Inflammatory macrophage (primary cell): ENCODE measurements at places on chromosomes 13 and 19.

- DNase-seq, result no peak
Observed at GRCh38 chr13:85543144-85543543, 256.1 kb downstream of the SLITRK6 start.

- no peak for DNase-seq
Observed at GRCh38 chr19:34503531-34504272, 22.1 kb downstream of the WTIP start.

- no peak for DNase-seq
Observed at GRCh38 chr13:53311561-53311960, 282.9 kb downstream of the OLFM4 start.

- DNase-seq, result no peak
Observed at GRCh38 chr13:40076765-40077362, 421.4 kb downstream of the COG6 start.

DNA sequence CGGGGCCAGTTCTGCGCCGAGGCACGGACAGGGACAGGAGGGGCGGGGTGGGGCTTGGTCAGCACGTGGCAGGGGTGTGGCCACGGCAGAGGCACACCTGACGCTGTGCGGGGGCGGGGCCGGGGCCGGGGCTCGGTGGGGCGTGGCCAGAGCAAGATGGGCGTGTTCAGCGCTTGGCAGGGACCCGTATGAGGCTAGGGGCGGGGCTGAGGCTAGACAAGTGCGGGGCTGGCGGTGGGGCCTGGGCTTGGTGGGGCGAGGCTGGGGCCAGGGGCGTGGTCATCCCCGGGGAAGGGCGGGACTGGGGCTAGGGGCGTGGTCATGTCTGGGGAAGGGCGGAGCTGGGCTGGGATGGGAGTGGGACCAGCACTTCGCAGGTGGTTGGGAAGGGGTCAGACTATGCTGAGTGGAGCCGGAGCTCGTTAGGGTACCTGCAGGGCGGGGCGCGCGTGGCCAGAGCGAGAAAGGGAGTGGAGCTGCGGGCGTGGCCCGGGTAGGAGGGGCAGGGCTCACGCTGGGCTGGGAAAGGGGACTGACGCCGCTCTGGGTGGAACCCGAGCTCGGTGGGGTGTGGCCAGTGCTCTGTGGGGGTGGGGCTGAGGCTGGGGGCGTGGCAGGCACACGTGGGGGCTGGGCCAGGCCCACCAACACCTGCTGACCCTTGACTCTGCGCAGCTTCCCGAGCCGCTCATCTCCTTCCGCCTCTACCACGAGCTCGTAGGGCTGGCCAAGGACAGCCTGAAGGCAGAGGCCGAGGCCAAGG, 12.8 kb downstream of the POLR2E start:
- DNase-seq, result no peak

- peak; percentile 41 for DNase-seq
Observed at GRCh38 chr19:50669302-50670101, 20.3 kb downstream of the C19orf81 start.

GRCh38 chr19:38919837-38920601, 8.0 kb upstream of the CCER2 start:
- no peak for DNase-seq

GRCh38 chr19:7476777-7477494, 11.9 kb downstream of the PEX11G start:
- DNase-seq, result no peak

DNA sequence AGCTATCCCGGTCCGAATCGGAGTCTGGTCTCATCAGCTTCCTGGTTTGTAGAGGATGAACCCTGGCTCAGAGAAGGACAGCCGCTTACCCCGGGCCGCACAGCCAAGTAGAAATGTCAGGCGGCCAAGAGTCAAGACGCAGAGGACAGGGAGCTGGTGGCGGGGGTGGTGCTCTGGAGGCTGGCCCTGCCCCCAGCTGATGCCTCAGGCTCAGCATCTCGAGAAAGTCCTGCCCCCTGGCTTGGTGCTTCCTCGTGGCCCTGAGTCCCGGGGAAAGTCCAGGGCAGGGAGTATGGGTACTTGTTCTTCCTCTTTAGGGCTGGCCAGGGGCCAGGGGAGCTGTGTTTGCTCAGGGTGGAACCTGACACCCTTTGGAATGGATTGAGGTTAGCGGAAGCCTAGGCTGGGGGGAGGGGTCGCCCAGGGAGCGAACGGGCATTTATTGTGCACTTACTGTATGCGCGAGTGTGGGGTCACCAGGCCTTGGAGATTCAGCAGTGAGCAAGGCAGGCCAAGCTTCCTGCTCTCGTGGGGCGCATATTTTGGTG, 2.2 kb downstream of the TJP3 start:
- DNase-seq, result peak; percentile 97

DNA sequence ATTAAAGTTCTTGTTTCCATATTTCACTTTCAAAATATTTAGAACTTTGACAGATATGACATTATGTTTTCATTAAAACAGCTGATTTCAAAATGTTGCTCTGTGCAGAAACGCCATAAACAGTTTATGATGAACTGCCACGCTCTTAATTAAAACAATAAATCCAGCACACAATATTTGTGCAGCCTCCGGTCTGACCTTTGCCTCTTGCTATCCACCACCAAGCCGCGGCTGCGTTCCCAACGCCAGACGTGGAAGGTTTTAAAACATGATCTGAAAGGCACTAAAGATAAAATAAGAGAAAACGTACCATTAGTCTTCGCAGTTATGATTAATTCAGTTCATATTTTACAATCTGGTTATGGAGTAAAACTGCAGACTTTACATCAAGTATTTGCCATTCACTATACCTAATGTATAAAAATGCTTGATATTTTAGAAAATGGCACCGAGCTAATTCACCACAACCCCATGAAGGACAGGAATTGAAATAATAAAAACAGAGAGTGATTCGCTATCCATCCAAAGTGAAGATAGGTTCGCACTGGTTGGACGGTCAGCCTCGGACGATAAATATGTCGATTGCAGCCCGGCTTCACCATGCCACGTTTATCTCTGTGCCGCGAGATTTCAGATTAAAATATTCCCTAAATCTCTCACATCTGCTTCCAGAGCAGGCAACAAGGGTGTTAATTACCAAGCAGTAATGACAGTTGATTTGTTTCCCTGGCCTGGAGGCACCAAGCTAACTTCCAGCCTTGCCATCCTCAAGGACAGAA, 103.3 kb upstream of the ZNF507 start:
- DNase-seq, result no peak

GRCh38 chr13:30466841-30467252, 1.1 kb upstream of the HMGB1 start:
- DNase-seq, result peak; percentile 62

DNA sequence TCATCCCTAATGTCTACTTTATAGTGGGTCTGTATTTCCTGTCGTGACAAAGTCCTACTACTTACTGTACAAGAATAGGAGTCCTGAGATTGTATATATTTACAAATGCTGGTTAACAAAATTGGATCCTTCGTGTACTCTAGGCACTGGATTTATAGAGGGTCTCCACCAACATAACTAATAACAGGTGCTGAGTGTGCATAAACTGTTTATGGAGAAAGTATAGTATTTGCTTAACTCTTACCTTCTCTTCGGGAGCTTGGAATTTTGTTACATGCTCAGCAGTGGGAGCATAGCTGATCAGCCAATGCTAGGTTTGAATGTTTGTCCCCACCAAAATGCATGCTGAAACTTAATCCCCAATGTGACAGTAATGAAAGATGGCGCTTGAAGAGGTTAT, 12.1 kb downstream of the ZNF442 start:
- no peak for DNase-seq

GRCh38 chr13:61880578-61881283, 465.1 kb upstream of the PCDH20 start:
- DNase-seq, result peak; percentile 39
